ENCODE measurements at places on chromosomes 2 and 18. TPM values are rescaled to one million over a fixed set of nuclear protein-coding genes. Genes with fewer than 3 reads are reported as not detected.

- DNase-seq = peak; percentile 10
- H3K4me3 ChIP-seq = no peak overlapping the region
- H3K27ac ChIP-seq = no peak overlapping the region
- no peaks in the 10 kb centered on the region for H3K4me1 ChIP-seq
- H3K36me3 ChIP-seq = no peaks in the 10 kb centered on the region
These were observed 450.2 kb downstream of the TSN start for GRCh38 chr2:122205641-122206040.

The PLB1 gene
- 5.3 TPM for total RNA-seq

The RGPD8 gene
- 17.1 TPM for total RNA-seq

The PPP1R1C gene
- not detected for total RNA-seq

The RAD51AP2 gene
- not detected for total RNA-seq

The SLC35G4 gene
- not detected for total RNA-seq

- H3K4me3 ChIP-seq = no peak overlapping the region
- H3K27me3 ChIP-seq = no peaks in the 10 kb centered on the region
- H3K36me3 ChIP-seq = no peaks in the 10 kb centered on the region
- DNase-seq = no peak
- no peak overlapping the region for H3K27ac ChIP-seq
- H3K4me1 ChIP-seq = peaks cover 5% of the 10 kb centered on the region
These were observed 57.5 kb downstream of the DTNA start for GRCh38 chr18:34767601-34768027.

- H3K27me3 ChIP-seq = no peaks in the 10 kb centered on the region
- H3K4me3 ChIP-seq = no peak overlapping the region
- no peak overlapping the region for H3K27ac ChIP-seq
- DNase-seq = no peak
These were observed 79.4 kb downstream of the KCTD1 start for GRCh38 chr18:26468931-26469340.

- no peak overlapping the region for H3K4me3 ChIP-seq
- no peaks in the 10 kb centered on the region for H3K36me3 ChIP-seq
- peak; percentile 17 for DNase-seq
- no peak overlapping the region for H3K27ac ChIP-seq
These were observed 243.4 kb downstream of the LDLRAD4 start for GRCh38 chr18:13461936-13462335.

DNA sequence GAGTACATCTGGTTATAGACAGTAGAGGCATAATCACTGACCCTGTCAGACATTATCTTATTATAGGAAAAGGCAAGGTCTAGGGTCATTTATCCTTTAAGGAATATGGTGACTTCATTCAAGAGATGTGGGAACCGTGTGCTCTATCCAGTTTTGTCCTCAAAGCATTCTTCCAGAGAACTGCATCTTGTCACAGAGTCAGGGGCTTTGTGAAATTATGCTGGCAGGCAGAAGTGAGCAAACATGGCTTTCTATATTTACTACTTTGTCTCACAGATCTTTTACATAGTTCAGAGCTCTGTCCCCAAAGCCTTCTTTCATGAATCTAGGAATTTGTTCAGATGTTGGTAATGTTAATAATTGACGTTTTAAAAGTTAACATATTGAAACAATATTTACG is 177.4 kb downstream of the ASXL3 start:
- no peak for DNase-seq
- no peaks in the 10 kb centered on the region for H3K36me3 ChIP-seq
- no peak overlapping the region for H3K27ac ChIP-seq
- peaks cover 12% of the 10 kb centered on the region for H3K4me1 ChIP-seq
- H3K27me3 ChIP-seq = no peaks in the 10 kb centered on the region

DNA sequence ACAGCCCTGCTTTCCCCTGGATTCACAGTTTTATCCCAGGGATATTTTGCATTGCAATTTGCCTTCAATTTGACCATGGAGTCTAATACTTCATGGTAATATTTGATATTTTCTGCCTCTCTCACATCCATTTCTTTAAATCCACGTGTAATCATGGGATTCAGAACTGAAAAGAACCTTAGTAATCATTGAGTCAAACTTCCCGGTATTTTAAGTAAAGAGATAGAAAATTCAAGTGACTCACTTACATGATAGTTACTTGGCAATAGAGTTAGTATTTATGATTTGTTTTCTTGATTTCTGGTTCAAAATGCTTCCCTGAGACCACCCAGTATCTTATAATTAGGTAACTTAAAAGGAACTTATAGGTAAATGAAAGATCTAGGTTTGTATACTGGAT is 33.7 kb upstream of the CDC42EP3 start:
- no peaks in the 10 kb centered on the region for H3K36me3 ChIP-seq
- H3K4me3 ChIP-seq = no peak overlapping the region
- no peak for DNase-seq
- H3K4me1 ChIP-seq = no peaks in the 10 kb centered on the region
- no peaks in the 10 kb centered on the region for H3K27me3 ChIP-seq

DNA sequence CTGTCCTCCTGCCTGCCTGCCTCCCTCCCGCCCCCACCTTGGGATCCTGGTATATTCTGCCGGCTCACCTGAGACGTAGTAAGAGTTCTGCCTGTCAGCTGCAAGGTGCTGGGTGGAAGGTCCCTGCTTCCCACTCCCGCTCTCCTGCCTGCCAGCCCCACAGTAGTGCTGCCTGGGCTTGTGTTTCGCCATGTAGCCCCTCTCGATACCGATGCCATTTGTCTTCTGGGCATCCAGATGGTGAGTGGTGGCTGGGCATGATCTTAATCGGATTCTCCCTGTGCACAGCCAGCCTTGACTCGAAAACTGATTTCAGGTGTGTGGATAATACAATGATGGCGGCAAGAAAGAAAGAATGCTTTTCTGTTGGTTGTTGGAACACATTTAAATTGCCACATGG is 184.9 kb downstream of the AGAP1 start:
- no peak overlapping the region for H3K27ac ChIP-seq
- H3K36me3 ChIP-seq = no peaks in the 10 kb centered on the region
- H3K4me3 ChIP-seq = no peak overlapping the region
- H3K27me3 ChIP-seq = no peaks in the 10 kb centered on the region

DNA sequence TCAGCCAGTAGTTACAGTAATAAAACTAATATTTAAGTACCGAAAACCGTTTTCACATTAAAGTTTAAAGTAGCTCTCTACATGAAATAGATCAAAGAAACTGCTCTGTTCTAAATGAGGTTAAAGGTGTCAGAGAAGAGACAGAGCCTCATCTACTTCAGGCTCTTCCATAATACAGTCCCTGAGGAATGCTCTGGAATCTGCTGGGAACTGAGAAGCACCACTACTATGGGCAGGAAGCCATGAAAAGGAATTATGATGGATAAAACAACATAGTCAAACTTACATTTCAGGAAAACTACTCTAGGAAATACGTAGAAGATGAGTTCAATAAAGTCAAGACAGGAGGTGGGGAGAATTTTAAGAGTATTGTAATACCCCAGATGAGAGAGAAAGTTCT is 60.0 kb downstream of the ROCK1 start:
- no peak overlapping the region for H3K4me3 ChIP-seq
- peaks cover 9% of the 10 kb centered on the region for H3K4me1 ChIP-seq
- H3K27me3 ChIP-seq = no peaks in the 10 kb centered on the region
- no peak overlapping the region for H3K27ac ChIP-seq

The DYTN gene
- not detected for total RNA-seq

DNA sequence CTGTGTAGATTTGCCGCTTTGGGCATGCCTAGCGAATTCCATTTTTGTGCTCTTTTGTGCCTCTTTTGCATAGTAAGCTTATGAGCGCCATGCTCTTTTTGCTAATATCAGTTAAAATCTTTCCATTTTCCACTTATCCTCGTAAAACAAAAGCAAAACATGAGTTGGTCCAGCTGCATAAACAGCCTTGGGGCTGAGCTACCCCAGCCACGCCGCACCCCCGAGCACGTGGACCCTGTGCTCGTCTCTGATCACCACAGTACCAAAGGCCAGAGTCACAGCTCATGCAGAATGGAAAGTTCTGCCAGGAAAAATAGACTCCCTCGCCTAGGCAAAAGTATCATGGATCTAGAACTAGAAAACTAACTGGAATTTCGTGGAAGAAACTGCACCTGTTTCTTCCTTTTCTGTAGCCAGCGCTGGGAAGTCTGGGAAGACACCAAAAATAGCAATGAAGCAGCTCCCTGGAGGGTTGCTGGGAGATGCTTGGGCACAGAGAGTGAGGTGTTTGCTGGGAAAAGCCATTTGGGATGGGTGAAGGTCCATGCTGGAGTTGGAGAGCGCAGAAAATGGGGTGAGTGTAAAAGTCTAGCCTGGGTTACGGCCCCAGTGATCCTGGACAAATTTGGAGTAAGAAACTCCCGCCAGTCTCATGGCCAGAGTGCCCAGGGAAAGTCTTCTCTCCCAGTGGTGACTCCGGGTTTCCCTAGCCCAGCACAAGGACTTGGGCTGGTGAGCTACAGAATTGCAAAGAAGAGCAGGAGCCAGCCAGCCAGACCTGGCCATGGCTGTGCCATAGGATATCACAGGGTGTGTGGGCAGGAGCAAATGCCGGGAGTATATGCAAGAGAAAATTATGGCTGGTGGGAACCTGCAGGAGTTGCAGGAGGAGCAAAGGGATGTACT is 218.4 kb downstream of the GBX2 start:
- H3K36me3 ChIP-seq = no peaks in the 10 kb centered on the region
- no peaks in the 10 kb centered on the region for H3K4me1 ChIP-seq
- H3K4me3 ChIP-seq = no peak overlapping the region
- no peaks in the 10 kb centered on the region for H3K27me3 ChIP-seq
- no peak overlapping the region for H3K27ac ChIP-seq

The FAM161A gene
- total RNA-seq = 1.7 TPM

DNA sequence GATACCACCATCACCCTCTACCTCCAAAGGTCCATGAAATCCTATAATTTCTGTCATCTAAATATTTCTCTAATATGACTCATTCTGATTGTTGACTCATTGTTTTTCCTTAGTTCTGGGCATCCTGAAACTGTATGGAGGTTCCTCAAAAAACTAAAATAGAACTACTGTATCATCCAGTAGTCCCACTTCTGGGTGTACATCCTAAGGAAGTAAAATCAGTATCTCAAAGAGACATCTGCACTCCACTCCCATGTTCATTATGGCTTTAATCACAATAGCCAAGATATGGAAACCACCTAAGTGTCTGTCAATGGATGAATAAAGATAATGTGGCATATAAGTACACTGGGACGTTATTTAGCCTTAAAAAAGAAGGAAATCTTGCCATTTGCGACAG is 125.8 kb upstream of the MYO3B start:
- no peaks in the 10 kb centered on the region for H3K4me1 ChIP-seq
- no peak overlapping the region for H3K27ac ChIP-seq
- H3K27me3 ChIP-seq = no peaks in the 10 kb centered on the region
- no peak overlapping the region for H3K4me3 ChIP-seq
- peaks cover 28% of the 10 kb centered on the region for H3K36me3 ChIP-seq

GRCh38 chr18:35803551-35803950 is 168.9 kb upstream of the RMP24 start:
- H3K27ac ChIP-seq = no peak overlapping the region
- no peaks in the 10 kb centered on the region for H3K4me1 ChIP-seq
- H3K27me3 ChIP-seq = no peaks in the 10 kb centered on the region
- no peak for DNase-seq

The CNGA3 gene
- not detected for total RNA-seq

DNA sequence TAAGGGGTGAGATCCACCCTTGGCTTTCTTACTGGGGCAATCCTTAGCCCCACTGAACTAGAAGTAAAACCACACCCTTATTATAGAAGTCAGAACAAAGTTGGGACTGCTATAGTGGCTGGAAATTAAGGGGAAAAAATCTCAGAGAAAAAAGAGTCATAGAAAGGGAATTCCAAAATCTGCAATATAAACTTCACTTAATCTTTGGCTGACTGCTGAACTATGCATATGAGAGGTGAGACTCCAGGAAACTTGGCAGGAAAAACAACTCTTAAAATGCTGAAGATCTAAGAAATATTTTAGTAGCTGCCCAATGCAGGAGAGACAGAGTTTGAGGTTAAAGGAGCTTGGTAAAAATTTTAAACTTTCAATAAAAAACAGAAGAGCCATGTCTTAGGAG is 201.8 kb upstream of the FN1 start:
- H3K36me3 ChIP-seq = no peaks in the 10 kb centered on the region
- H3K4me3 ChIP-seq = no peak overlapping the region
- H3K27ac ChIP-seq = no peak overlapping the region

DNA sequence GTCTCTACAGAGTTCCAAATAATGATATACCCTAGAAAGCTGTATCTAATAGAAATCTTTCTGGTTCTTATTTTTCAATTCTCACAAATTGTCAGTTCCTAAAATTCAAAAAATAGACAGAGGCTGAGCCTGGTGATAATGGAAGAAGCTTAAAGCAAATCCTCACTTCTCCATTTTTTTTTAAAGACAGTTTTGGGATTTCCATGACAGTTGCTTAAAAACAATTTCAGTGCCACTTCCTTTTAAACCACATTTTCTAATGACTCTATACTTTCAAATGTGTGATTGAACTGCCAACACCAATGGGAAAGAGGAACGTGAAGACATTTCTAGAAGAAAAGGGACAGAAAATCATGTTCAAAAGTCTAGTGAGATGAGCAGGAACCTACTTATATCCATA is 4.0 kb downstream of the GKN2 start:
- DNase-seq = no peak
- H3K27me3 ChIP-seq = no peaks in the 10 kb centered on the region
- H3K4me3 ChIP-seq = no peak overlapping the region
- no peaks in the 10 kb centered on the region for H3K36me3 ChIP-seq
- no peaks in the 10 kb centered on the region for H3K4me1 ChIP-seq
- no peak overlapping the region for H3K27ac ChIP-seq

DNA sequence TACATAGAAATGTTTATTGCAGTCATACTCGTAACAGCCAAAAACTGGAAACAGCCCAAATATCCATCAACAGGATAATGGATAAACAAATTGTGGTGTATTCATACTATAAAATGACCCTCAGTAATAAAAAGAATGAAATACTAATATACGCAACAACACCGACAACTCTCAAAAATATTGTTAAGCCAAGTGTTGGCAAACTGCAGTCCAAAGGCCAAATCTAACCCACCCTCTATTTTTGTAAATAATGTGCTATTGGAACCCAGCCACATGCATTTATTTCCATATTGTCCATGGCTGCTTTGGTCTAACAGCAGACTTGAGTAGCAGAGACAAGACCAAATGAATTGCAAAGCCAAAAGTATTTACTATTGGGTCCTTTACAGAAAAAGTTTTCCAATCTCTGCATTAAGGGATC is 151.0 kb downstream of the MREG start:
- DNase-seq = no peak
- H3K27me3 ChIP-seq = no peaks in the 10 kb centered on the region
- no peak overlapping the region for H3K27ac ChIP-seq

DNA sequence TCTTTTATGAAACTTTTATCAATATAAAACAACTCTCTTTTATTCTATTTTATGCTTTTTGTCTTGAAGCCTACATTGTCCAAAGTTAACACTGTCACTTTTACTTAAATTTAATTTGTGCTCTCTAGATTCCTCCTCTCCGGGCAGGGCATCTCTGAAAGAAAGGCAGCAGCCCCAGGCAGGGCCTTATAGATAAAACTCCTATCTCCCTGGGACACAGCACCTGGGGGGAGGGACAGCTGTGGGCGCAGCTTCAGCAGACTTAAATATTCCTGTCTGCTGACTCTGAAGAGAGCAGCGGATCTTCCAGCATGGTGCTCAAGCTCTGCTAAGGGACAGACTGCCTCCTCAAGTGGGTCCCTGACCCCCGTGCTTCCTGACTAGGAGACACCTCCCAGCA is 447.7 kb upstream of the FANCL start:
- no peak for DNase-seq
- no peak overlapping the region for H3K4me3 ChIP-seq
- H3K27me3 ChIP-seq = no peaks in the 10 kb centered on the region
- H3K4me1 ChIP-seq = no peaks in the 10 kb centered on the region

All from stomach (tissue), 19 donors.